ENCODE measurements at places on chromosomes 1 and 21.
A peak's percentile ranks its signal among the peaks of the same experiment; 100 is the strongest.

- DNase-seq: no peak
These were observed 20.7 kb downstream of the SLC44A3 start for GRCh38 chr1:94840808-94841207.

DNA sequence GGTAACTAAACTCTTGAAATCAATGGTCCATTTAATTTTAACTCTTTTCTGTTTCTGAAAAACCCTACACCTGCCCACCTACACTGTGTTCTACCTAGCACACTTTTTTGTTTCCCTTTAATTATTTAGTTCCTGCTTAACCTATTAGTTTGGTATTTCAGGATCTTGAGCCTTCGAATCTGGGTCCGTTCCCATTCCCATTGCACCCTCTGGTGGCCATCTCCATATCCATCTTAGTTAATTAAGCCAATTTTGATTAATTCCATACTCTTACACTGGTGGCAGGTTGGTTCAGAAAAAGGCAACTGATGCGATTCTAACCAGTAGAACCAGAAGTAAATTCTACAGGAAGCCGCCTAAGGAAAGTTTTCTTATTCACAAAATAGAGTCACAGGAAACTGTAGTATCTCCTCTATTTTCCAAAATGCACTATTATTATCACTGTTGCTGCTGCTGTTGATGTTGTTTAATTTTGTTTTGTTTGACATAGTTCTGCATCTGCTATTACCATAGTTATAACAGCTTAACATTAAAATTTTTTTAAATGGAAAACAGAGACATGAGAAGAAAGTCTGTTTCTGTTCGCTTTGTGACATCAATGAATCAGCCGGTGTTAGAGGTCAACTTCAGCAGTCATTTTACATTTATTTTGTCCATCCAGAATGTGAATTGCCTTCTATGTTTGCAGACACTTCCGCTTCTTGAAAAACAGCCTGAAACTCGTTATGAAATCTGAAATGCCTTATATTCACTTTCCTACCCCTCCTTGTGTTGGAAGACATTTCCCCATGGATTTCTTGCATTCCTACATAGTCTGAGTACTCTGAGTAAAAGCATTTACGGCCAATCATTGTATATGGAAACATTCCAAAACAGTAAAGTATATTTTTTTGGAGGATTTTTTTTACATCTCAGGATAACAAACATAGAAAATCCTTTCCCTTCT, 115.5 kb upstream of the NCAM2 start:
- peak; percentile 3 for DNase-seq

DNA sequence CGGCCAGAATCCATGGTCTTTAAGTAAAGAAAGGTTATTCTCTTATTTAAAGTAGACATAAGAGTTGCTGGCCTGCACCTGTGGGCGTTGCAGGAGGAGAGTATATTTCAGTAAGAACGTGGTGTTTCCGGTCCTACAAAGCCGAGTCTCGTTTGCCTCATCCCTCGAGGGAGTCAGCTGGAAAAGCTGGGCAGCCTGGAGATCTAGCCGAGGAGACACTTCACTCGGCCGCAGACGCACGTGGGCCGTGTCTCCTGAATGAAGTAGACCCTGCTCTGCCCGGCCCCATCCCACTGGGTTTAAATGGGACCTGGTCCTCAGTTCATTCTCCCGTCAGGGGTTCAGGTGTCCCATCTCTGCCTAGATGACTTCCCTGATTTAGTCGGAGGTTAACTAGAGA, 14.9 kb downstream of the SLC45A1 start:
- DNase-seq: no peak

- DNase-seq: no peak
These were observed 32.7 kb upstream of the ZBTB40 start for GRCh38 chr1:22418933-22419382.

DNA sequence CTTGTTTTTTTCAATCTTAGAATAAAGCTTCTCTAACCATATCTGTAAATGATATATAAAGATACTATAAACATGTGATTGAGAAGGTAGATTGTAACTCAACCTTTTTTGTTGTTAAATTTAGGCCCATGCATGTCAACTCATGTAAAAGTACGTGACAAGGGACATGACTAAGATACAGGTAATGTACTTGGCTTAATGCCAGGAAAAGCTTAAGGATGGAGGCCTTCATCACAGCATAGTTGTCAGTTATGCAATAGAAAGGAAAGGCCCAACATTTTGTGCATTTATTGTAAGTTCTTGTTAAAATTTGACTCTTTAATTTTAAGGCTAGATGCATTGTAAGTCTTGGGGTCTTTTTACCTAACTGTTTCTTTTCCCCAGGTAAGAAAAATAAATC, 305.1 kb downstream of the LTN1 start:
- DNase-seq: no peak

- no peak for DNase-seq
These were observed 34.1 kb upstream of the USH2A start for GRCh38 chr1:216457356-216457755.

GRCh38 chr1:193355178-193355577, 168.8 kb upstream of the B3GALT2 start:
- DNase-seq: no peak

DNA sequence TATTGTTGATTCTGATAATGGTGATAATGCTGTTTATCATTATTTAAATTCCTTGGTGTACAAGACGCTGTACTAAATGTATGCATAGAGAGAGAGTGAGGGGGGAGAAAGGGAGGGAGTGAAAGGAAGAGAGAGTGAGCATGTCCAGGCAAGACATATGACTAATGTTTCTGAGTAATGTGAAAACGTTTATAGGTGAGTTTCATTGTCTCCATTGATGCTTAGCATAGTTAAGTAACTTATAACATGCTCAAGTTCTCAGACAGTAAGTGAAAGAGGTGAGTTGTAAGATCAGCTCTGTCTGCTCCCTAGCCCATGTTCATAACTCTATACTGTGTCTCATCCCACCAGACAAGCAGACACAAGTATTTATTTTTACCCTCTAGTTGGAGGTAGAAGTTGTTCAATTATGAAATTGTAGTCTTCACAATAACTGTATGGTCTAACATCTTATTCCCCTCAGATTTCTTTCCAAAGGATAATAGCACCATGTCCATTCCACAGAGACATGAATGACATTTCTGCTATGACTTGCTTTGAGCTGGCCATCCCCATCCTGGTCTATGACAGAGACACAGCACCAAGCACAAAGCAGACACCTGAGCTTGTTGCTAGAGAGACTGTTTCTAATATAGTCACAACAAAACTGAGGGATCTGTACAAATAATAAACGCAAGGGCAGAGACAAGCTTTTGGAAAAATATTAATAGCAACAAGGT, 285.1 kb downstream of the CACNA1E start:
- DNase-seq: no peak

- no peak for DNase-seq
These were observed 692 bp upstream of the RALGPS2 start for GRCh38 chr1:178724376-178724727.

GRCh38 chr1:64598100-64598571, 128.2 kb downstream of the CACHD1 start:
- DNase-seq: no peak

GRCh38 chr1:54486907-54487306, 61.1 kb upstream of the ACOT11 start:
- no peak for DNase-seq

GRCh38 chr1:6184083-6184783, 4.1 kb upstream of the CHD5 start:
- DNase-seq: no peak

- DNase-seq: no peak
These were observed 5.2 kb upstream of the HSD3B2 start for GRCh38 chr1:119409731-119410130.

DNA sequence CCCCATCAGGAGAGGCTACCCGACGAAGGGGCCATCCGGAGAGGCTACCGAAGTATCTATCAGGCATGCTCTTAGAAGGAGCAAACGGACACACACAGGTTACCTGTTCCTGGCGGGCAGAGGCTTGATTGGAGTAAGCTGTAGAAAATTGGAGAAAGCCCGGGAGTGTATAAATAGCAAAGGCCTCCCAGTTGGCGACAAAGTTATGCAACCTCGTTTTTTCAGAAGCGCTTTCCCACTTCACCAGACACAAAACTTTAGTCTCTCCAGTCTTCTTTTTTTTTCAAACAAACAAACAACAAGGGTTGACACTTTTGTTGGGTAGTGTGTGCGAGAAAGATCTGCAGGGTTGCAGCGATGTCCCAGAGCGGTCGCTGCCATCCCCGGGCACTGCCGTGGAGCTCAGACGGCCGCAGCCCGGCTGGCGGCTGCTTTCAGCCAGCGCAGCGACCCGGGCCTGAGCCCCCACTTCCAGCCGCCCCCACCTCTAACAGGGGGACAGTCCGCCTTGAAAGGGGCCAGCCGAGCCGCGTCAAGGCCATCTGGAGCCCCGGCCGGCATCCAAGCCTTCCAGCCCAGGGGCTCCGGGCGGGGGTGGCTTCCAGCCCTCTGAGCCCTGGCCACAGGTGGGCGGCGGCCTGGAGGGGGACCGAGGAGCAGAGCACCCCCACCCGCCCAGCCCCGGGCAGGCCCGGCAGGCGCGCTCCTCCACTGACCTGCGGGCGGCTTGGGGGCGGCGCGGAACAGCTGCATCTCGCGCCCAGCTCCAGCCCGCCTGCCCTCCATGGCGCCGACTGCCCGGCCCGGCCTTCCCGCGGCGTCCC, 616 bp downstream of the MCOLN3 start:
- DNase-seq: no peak

DNA sequence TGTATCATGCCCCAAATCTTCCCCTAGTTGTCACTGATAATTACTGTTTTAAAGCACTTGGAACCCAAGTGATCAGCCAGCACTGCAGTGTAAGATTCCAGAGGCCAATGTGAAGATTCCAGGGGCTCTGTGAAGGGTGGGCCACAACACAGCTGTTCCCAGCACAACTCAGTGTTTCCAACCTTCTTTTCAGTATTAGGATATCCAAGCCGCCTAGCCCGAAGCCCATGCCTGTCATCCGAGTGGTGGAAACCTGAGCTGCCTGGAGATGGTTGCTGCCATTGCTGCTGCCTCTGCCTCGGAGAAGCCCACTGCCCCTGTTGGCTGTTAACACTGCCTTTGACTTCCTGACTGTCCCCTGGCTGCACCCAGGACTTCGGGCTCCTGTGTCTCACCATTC, 30.4 kb upstream of the SNX27 start:
- no peak for DNase-seq

- no peak for DNase-seq
These were observed at the start of gene CFAP126 for GRCh38 chr1:161367684-161368400. Gene CFAP126, minus strand, starts transcription at chr1:161367876. Its CDS starts 8 bp downstream, at chr1:161367868.

DNA sequence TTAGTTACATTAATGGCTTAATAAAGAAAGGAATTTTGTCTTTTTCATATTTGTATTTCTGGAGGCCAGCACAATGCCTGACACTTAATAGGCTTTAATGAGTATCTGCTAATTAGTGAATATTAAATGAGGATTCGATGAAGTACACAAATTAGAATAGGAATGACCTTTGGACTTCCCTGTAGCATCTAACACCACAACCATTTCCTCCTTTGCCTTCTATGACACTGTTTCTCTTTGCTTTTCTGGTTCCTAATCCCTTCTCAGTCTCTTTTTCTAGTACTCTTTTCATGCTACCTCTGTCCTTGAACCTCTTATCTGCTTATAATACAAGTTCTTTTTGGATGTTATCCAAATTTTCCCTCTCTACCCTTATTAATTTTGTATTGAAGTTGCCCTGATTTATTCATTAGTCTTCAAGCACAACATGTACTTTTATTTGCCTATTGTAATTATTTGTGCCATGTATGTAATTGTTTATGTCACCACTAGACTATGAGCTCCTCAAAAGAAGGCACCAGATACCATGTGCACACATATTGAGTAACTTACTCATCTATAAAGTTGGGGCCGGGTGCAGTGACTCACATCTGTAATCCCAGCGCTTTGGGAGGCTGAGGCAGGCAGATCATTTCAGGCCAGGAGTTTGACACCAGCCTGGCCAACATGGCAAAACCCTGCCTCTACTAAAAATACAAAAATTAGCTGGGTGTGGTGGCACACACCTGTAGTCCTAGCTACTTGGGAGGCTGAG, 23.8 kb downstream of the RPS27 start:
- DNase-seq: no peak

GRCh38 chr1:8091691-8092090, 65.6 kb upstream of the ERRFI1 start:
- no peak for DNase-seq

DNA sequence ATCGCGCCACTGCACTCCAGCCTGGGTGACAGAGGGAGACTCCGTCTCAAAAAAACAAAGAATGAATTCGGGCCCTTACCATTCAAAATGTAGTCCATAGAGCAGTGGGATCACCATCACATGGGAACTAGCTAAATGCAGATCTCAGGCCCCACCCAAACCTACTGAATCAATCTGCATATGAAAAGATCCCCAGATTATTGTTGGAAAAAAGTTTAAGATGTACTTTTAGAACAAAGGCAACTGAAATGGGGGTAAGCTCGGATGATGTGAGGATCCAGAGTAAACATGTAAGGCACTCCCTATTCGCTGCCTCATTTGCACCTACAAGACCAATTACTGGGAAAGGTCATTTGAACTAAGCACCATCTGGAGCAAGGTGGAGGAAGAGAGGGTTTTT, 803 bp upstream of the FLAD1 start:
- no peak for DNase-seq

- no peak for DNase-seq
These were observed 60.9 kb downstream of the FGGY start for GRCh38 chr1:59357645-59358320.

DNA sequence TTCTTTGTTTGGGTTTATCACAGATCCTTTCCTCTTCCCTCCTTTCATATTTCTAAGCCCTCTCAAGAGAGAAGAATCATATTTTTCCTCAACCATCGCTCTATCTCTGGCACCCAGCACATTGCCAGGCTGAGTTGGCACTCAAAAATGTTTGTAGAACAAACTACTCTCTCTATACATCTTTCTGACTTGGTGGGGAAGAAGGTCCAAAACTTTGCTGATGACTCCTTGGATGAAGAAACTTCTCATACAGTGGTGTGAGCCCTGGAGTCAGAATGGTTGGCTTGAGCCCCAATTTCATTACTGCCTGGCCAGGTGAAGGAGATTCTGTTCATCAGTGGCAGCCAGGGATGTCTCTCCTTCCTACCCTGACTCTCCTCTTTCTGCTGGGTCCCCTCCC, 11.9 kb downstream of the ALX3 start:
- DNase-seq: no peak

DNA sequence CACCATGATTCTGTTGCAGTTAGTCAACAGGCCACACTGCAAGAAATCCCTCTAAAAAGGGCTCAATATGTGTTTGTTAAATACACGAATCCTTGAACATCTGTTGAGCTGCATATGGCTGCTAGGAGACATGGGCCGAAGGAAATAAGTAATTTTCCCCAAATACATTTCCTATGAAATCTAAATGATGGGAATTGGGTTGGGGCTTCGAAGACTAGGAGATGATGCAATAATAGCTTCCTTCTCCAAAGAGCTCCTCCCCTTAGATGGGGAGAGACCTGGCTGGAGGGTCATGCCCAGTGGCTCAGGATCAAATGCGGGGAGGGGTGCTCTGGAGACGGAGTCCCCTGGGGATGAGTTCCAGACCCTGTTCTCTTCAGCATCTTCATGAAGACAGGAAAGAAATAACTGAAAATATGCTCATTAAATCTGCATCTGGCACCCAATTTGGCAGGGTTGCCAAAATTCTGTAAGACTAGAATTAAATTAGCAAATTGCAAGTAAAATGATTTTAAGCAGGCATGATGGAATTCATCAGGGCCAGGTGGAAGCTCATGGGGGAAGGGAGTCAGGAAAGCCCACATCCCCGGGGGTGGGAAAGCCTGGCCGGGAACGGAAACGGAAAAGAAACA, 165.0 kb upstream of the EDN2 start:
- DNase-seq: no peak

GRCh38 chr1:200483491-200484143, 73.8 kb upstream of the ZNF281 start:
- peak; percentile 39 for DNase-seq

GRCh38 chr1:246794048-246794827, 70.0 kb downstream of the SCCPDH start:
- no peak for DNase-seq
